ENCODE measurements at places on chromosomes 5 and 9.

- no peak for DNase-seq
Measured at GRCh38 chr9:35380039-35380438, 109.9 kb upstream of the RUSC2 start.

DNA sequence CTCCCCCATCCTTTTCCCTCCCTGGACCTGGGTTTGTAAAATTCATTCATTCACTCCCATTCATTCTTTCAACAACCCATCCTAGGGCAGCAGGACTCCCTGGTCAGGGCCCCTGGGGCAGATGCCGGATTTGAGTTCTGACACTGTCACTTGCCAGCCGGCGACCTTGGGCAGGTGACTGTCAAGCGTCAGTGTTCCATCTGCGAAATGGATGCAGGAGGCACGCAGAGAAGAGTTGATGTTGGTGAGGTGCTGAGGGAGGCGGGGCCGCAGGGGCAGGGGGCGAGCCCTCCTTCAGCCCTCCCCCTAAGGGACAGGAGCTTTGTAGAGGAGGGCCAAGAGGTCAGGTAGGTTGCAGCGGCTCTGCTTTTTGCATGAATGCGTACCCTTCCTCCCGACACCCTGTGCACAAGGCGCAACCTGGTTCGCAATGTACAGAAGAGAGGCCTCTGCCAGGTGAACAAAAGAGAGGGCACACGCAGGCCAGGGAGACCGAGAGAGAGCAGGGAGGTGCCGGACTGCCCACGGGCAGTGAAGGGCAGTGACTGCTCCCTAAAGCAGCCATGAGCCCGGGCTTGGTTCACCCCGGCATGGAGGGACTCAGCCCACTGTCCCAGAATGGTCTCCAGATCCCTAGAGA is 128.1 kb downstream of the BARX1 start:
- DNase-seq: no peak

DNA sequence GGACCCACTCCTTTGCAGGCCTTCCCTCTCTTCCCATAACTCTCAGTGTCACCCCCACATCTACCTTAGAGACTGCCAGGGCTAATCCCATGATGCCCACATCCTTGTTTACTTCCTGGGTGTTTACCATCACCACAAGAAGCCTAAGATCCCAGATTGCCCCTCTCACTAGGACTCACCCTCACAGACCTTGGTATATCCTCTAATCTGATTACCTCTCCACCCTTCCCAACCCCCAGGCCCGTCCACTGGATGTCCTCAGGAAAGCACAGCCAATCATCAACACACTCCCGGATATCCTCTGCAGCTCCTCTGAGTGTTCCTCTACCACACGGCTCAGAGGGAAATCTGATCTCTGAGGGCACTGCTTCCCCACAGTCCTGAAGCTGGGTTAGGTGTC is 91.0 kb downstream of the FOXD1 start:
- DNase-seq: no peak

DNA sequence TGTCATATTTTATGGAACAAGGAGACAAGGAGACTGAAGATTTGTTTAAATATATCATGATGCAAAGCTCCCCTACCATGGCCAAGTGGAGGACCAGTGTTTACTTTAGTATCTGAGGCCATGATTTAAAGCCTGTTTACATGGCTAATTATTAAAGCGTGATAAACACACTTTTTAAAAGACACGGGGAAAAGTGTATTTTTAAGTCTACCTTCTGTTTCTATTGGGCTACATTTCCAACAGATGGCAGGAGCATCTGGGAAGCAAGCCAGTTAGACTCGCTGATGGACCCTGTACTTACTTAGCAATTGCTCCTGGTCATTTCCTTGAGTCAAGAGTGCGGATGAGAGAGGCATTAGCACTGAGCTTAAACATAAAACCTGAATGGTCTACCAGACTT is 480.3 kb upstream of the SEMA6A start:
- DNase-seq: no peak

DNA sequence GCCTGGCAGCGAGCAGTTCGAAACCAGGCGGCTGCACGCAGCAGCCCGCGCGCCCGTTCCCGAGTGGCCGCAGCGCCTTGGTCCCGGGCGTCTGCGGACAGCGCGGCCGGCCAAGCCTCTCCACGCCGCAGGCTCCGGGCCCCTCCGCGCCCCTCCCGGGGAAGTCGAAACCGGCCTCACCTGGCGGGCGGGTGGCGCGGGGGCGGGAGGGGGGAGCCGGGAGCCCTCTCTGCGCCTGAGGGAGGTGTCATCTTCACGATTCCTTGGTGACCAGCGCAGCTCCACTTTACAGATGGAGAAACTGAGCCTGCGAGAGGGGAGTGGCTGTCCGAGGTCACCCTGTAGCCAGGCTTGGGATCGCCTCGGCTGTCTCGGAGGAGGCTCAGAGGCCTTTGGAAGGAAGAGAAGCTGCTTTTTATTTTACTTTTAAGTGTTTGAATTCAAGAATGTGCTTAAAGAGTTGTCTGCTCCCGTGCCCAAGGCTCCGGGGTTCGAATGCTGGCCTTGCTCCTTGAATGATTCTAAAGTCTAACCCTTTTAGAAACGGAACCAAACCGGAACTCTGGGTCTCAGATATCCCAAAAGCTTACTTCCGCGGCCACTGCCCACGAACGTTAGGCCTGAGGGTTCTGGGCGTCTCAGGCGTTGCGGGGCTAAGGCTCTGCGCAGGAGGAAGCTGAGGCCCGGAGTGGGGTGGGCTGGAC is 662 bp downstream of the SUSD3 start:
- DNase-seq: no peak

DNA sequence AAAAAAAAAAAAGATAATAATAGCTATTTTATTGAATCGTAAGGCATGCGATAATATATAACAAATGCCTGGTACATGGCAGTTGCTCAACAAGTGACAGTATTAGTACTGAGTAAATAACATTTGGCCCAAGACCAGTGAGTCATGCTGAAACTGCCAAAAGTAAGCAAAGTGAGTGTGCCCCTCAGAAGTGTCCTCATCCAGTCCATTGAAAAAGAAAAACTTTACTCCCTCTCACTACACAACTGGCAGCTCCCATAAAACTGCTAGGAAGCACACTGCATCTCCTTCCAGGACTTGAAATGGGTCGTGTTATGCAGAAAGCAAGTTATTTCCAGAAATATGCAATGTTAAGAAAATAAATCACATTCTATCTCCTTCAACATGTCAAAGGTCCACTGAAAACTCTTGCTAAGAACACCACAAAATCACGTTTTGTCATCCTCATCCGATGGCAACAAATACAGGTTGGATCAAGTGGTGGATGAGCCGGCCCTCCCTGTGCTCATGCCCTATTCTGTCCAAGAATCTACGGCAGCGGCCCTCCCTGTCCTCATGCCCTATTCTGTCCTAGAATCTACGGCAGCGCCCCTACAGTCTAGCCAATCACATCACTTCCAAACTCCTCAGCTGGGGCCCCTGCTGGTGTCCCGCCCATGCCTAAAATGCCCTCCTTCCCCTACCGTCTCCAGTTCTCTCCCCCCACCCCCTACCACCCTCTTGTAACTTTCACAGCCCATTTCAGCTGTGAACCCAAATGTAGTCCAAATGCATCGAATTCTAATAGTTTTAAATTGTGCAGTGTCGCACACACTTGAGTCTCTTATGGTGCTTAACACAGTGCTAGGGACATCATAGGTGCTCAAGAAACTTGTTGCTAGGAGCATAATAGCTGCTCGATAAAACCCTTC is 12.5 kb downstream of the PTCH1 start:
- no peak for DNase-seq

- no peak for DNase-seq
Measured at GRCh38 chr9:21854119-21854518, 51.7 kb downstream of the MTAP start.

GRCh38 chr9:77471572-77471971 is 176.6 kb downstream of the GNA14 start:
- DNase-seq: no peak

Measured in BJ (cell line).